Astrocyte of the cerebellum (primary cell): ENCODE measurements at places on chromosomes 6 and 20.

GRCh38 chr20:50301712-50302111 is 111.1 kb downstream of the CEBPB start:
- DNase-seq = no peak

- no peak for DNase-seq
These were observed 141.3 kb downstream of the MMS22L start for GRCh38 chr6:97141756-97142155.

- no peak for DNase-seq
These were observed 85.3 kb upstream of the SLC22A16 start for GRCh38 chr6:110561696-110562095.

DNA sequence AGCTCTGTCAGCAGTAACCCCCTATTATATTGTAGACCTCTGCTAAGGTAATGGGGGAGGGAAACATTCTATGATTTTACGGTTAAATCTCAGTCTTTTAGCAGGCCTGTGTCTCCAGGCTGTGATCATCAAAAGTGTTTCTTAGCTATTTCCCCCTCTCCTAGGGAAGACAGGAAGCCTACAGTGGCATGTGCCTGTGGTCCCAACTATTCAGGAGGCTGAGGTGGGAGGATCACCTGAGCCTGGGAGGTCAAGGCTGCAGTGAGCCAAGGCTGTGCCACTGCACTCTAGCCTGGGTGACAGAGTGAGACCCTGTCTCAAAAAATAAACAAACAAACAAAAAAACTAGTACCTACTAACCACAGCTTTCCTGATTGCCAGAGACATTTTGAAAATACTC is 67.9 kb downstream of the DNAAF9 start:
- DNase-seq = no peak

DNA sequence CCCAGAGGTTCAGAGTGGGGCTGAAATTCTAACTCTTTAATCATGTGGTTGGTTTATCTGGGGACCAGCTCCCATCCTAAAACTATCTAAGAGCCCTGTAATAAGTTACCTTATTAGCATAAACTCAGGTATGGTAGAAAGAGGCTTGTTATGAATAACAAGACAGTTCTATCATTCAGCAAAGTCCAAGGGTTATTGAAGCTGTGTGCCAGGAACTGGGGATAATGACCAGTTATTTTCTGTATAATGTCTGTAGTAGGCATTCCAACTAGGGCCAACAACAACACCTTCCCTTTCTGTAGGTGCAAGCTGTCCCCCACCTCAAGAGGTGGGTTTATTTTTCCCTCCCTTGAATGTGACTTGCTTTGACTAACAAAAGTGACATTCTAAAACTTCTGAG is 170.1 kb downstream of the CD83 start:
- no peak for DNase-seq

DNA sequence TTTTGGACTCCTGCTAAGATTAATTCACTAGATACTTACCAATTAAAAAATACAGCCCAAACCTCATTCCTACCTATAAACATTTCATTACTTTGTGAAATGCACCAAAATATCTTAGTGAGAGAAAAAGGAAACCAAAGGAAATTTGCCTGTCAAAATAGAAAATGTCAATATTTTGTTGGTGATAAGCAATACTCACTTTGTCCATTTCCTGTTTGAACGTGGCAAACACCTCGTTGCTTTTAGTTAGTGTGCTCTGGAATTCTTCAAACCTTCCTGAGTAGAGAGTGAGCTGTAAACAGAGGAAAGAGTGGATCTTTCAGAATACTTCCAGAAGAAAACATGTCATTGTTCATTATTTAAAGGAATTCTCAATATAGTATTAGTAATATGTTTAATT is 44.2 kb downstream of the TXLNB start:
- DNase-seq = no peak

DNA sequence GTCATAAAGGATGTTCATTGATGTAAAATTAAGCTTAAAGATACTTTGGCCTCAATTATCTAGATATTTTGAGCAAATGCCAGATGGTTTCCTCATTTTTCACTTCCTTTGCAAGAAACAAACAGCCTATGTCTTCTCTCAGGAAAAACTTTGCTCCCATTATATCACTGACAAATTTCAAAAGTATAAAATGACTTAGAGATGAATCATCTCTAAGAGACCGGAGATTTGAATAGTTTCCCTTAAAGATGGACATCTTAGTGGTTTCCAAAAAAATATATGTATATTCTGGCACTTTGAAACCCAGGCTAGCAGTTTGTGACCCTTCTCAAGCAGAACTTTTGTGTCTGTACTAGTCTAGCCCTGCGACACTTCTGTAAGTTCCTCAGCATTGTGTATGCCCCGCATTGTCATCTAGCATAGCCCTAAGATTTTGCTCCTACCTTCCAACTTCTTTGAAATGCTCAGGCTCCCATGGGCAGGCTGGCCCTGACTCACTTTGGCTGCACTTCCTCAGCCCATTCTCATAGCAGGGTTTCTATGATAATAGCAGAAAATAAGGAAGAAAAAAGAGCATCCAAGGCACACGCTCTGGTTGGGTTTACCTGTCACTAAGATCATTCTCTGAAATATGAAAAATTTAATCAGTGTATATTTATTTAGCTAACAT is 25.7 kb upstream of the POU3F2 start:
- no peak for DNase-seq

DNA sequence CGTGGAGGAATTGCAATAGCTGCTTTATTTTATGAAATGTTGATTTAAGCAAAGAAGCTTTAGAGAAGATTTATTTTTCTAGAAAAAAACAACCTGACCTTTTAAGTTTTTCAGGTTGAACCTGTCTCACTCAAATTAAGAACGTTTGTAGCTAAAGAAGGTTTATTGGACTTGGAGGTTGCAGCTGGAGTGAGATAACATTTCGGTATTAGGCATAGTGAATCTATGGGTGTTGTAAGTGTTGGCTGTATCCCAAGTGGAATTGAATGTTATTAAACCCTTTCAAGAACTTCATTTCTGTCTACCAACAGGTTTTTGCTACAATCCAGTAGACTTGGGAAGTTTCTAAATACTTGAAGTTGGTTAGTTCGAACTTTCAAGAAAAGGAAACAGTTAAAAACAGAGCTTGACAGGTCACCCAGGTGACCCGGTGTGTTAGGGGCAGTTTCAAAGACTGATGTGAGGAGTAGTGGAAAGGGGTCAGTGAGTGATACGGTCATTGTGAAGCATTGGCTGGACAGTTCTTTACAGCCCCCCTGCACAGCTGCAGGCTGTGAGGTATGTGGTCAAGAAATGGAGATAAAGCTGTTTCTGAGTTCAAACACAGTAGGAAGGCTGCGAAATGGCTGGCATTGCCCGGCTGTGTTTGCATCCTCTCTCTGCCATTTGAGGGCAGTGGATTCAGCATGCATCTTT is 2.4 kb upstream of the TBCC start:
- no peak for DNase-seq

- no peak for DNase-seq
These were observed 71.2 kb upstream of the FKBP1C start for GRCh38 chr6:63140114-63140513.

DNA sequence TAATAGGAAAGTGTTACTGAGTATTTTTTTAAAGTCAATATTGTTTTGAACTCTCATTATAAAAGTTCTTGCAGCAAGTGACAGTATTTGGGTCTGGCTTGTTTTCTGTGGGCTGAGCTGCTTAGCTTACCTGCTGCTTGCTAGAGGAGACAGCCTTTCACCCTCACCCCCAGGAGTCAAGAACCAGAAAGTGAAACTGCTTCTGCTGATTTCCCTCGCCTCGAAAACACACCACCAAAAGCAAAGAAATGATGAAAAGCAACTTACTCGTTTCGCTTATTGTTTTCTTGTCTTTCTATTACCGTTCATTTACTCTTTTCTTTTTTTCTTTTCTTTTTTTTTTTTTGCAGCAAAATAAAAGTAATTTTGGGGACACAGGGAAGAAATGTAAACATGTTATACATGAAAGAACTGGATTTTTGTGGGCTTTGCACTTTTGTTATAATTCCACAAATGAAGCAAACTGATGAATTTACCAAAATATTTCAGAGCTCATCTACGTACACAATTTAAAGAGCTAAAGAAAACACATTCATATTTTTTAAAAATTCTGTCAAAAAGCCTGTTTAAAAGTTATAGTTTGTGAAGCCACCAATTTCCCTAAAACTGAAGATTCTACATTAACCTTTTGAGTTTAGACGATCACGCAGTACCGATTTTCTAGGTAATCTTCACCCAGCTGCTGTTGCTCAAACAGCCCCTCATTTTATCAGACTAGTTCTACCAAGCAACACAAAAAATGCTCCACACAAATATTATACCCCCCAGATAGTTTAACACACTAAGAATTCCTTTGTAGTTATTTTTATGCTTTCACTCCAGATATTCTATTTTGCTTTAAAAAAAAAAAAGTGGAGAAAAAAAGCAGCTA is 1.7 kb downstream of the SCML4 start:
- DNase-seq = no peak

DNA sequence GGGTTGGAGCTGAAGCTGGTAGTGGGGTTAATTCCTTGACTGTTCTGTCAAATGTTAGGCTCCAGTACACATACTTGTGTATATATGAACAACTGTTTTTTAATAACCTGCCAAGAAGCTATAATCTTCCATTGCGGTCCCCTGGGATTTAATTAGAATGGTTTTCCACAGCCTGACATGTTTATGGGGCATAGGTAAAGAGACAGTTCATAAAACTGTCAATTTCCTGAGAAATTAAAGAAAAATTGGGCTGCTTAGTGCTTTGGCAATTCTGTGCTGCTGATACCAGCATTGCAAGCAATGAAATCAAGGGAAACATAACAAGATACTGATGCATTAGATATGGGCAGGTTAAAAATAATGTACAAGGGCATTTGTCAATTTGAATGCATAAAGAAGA is 314.1 kb upstream of the SLC35B3 start:
- no peak for DNase-seq

DNA sequence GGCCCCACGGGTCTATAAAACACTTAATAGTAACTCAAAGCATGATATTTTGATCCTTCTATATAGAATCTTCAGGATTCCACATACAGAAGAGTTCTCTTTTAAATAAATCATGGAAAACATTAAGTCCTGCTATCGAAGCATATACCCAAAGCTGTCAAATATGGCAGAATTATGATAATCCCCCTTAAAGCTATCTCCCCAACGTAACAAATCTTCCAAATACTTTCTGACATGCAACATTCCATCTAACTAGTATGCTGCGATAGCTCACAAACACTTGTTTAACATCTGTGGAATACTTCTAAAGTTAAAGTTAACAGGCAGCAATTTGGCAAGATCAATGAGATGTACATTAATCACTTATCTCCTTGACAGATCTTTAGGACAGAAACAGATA is 371.0 kb upstream of the RUNX2 start:
- DNase-seq = no peak

DNA sequence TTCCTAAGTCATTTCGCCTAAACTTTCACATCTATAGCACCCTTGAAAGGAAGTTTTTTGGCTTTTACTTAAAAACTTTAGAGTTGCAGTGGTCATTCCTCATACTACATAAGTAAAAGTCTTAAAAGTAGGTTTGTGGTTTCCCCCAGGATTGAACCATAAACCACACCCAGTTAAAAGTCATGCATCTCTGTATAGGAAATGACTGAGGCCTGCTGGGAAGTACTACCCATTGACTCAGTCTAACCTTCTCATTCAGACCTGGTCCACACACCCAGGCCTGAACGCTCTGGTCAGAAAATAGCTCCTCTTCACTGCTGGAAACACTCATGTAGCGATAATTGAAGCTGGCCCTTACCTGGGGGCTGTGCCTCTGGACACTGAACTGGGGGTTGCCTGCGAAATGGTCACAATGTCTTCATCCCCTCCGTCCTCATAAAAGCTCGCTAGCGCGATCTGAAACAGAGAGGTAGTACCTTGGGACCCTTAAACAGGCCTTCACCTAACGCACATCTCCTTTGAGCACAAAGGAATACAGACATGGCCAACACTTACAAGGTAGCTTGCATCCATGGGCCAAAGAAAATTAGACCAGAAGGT is 2.6 kb downstream of the NSFL1C start:
- DNase-seq = no peak

GRCh38 chr6:163355426-163355991 is 59.0 kb upstream of the QKI start:
- no peak for DNase-seq

- DNase-seq = no peak
These were observed 86.9 kb upstream of the VSTM2L start for GRCh38 chr20:37816003-37816402.

- no peak for DNase-seq
These were observed 55.3 kb upstream of the BTN3A2 start for GRCh38 chr6:26309731-26310142.

- peak; percentile 59 for DNase-seq
These were observed 59.2 kb upstream of the PRSS16 start for GRCh38 chr6:27188061-27188884.
